ENCODE measurements at places on chromosomes 3 and 15.
A peak's percentile ranks its signal among the peaks of the same experiment; 100 is the strongest.

DNA sequence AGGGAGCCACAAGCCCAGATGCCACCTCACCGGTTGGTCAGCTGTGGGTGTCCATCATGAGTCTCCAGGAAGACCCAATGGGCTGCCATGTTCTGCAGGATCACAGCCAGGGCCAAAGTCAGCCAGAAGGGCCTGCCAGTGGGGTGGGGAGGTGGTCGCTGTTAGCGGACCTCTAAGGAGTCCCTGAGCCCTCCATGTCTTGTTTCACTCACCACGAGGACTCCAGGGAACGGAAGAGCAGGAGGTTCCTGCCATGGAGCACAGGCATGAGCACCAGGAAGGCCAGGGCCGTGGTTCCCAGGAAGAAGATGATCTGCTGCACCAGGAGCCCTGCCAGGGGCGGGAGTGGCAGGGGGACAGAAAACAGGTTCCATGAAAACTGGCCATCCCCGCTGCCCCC lies 8.6 kb downstream of the ISLR start:
- DNase-seq, result no peak

DNA sequence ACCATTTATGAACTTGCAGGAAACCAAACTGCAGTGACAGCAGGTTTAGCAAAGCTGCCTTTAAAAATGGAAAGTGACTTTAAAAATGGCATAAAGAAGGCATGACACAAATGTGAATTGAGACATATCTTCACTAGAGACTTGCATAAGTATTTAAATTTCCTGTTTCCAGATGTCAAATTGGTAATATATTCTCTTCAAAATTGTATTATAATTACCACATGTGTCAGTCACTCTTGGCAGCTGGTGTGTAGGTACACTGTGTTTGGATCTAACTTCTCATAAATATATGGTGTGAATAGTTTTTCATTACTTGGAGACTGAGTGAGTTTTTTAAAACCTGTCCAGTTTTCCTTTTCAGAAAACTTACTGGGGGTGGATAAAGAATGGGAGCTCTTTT lies 636.2 kb upstream of the SGO1 start:
- no peak for DNase-seq

DNA sequence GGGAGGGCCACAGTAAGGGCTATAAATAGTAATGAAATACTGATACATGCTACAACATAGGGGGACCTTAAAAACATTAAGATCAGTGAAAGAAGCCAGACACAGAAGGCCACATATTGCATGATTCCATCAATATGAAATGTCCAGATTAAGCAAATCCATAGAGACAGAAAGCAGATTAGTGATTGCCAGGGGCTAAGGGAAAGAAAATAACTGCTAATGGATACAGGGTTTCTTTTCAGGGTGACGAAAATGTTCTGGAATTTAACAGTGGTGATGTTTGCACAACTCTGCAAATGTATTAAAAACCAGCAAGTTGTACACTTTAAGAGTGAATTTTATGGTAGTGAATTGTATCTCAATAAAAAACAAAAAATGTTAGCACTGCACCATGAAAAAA lies 37.0 kb downstream of the PIK3R4 start:
- no peak for DNase-seq

DNA sequence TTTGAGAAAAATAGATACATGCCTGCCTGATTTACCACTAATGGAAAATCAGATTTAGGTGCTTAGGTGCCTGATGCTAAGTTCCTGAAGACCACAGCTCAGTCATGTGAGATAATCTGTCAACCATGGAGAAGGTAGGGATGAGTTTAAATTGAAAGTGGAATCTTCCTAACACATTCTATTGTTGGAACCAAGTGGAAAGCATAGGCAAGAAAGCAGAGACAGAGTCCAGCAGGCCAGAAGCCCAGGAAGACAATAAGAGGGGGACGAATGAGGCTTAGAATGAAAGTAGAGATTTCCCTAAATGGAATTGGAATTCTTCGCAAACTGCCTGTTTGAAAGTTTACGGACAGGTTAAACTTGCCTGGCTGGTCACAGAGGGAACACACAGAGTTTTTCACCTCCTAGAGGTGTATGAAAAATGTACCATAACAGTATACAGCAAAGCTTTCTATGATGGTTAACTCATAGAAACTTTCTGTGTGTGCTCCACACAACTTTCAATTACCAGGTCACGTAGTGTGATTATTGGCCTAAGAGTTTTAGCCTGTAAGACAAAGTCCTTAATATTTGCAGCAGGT lies 453.8 kb upstream of the KCNMB2 start:
- DNase-seq, result no peak

DNA sequence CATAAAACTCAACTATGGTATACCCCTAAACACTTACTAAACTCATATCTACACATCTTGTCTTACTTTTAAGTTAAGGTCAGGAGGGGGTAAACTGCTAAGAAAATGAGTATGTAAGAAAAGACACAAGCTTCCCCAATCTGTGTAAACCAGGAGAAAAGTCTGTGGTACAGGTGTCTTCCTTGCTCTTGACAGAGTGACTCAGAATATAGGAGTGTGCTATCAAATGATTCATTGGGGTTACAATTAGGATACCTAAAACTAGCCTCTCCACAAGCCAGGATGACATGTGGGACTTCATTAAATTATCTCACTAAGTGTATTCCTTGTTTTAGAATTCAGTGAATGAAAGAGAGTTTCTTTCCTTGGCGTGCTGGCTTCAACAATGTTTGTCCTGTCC lies 274.8 kb downstream of the BBX start:
- DNase-seq, result no peak

DNA sequence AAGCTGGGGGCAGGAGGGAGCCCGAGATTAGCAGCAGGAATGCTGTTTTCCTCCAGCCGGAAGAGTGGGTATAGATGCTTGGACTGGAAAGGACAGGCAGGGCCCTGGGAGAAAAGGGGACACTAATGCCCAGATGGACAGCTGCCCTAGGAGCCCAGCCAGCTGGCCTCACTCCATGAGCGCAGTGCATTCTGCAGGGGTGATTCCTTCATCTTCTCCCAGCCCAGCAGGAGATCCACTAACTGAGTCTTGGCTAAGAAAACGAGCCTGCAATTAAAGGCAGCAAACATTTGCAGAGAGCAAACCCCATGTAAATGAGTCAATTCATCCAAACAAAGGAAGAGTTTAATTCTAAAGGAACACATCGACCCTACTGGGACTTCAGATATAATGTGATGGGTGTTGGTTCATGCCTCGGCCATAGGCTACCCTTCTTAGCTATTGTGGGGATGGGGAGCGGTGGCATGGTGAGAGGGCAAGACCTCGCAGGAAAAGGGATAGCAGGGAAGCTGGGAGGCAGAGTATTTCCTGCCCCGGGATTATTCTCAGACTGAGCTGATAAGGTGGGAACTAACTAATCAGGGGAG lies 13.3 kb upstream of the MINAR1 start:
- no peak for DNase-seq

DNA sequence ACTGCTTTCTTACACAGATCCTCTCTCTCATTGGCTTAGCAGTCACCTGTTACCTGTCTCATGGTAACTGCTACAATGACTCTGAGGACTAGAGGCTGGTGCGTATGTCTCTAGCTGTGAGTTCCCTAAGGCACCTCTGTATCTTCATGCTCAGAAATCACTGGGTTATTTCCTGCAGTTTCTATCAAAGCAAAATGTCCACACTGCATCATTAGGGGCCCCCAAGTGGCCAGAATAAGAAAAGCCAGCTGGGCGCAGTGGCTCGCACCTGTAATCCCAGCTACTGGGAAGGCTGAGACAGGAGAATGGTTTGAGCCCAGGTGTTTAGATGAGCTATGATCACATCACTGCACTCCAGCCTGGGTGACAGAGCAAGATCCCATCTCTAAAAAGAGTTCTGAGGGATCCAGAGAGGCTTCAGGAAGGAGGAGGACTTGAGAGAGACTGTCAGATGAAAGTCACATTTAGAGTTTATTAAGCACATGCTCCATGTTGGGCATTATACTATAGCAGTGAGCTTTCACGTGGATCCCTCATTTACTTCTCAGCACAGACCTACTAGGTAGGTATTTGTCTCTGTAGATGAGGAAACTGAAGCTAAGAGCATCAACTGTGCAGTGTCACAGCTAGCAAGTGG lies 2.3 kb upstream of the VPS18 start:
- DNase-seq, result peak; percentile 55

GRCh38 chr3:116517308-116517707 lies 72.0 kb upstream of the LSAMP start:
- peak; percentile 21 for DNase-seq

GRCh38 chr3:89964347-89964746 lies 856.9 kb downstream of the EPHA3 start:
- DNase-seq, result no peak

- no peak for DNase-seq
Observed at GRCh38 chr15:78276064-78276943, 11.9 kb downstream of the DNAJA4 start.

GRCh38 chr3:52238761-52239701 lies at the start of gene TWF2:
TSS of gene TWF2 (minus strand) at chr3:52239158. CDS start at chr3:52239016, 142 bp downstream.
- DNase-seq, result peak; percentile 57

- no peak for DNase-seq
Observed at GRCh38 chr15:85828126-85828525, 33.4 kb upstream of the KLHL25 start.

- no peak for DNase-seq
Observed at GRCh38 chr3:134134240-134134639, 104.5 kb upstream of the SLCO2A1 start.

- DNase-seq, result no peak
Observed at GRCh38 chr3:64865839-64866570, 178.2 kb upstream of the ADAMTS9 start.

DNA sequence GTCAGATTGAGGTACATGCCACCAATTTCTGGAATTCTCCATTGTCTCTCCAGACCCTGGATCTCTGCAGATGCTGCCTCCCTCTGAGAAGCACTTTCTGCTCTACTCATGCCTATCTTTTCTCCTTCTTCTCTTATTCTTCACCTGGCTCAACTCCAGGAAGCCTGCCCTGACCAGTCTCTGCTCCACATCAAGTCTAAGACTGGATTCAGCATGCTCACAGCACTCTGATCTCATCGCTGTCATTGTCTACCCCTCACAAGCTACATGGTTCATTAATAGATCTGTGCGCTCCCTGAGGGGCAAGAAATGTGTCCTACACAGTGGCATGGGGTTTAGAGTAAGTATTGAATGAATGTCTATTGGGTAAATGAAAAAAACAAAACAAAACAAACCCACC lies 38.7 kb downstream of the CCR4 start:
- DNase-seq, result no peak

DNA sequence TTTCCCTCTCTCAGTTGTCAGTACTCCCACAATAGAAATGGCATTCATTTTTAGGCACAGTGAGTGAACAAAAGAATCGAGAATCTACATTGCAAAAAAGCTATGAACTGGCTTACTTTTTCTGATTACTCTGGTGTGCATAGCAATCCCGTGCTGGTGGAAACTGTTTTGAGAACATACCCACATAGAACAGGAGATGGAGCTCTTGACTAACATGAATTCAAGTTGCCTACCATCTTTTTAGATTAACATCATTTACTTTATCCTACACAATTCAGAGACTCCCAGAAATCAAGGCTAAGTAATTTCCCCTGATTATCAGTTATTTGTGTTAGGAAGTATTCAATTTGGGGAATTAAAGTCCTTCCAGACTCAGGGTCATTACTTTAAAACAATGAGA lies 326.6 kb downstream of the ARPP21 start:
- DNase-seq, result peak; percentile 48

GRCh38 chr15:45594835-45595530 lies 7.8 kb downstream of the BLOC1S6 start:
- DNase-seq, result no peak

- DNase-seq, result no peak
Observed at GRCh38 chr15:61474796-61475195, 245.7 kb upstream of the RORA start.

DNA sequence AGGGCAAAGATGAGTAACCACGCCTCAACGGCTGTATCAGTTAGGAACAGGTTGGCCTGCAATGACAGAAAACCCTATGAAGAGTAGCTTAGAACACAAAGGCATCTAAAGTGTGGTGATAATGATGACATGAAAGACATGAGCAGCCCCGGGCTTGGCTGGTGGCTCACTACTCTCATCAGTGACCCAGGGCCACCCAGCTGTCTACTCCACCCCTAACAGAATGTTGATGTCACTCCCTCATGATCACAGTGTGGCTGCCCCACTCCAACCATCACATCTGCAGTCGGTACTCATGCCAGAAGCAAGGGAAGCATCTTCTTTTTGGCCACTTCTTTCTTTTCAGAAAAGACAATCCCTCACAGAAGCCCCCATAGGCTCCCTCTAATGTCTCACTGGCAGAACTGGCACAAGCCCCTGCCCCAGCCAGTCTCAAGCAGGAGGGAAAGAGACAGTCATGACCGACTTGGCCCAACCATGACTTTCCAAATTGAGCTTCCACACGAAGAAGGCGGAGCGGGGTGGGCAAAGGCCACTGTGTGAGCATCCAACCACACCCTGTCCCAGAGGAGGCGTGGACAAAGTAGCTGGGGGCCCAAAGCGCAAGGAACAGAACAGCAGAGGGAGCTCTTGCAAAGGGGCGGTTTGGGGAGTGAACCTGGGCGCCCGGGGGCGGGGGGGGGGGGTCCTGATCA lies 72.0 kb upstream of the IQSEC1 start:
- DNase-seq, result no peak

- DNase-seq, result no peak
Observed at GRCh38 chr3:170811515-170811914, 58.5 kb downstream of the RPL22L1 start.

GRCh38 chr15:63045879-63046278 lies 3.3 kb downstream of the TPM1 start:
- no peak for DNase-seq

DNA sequence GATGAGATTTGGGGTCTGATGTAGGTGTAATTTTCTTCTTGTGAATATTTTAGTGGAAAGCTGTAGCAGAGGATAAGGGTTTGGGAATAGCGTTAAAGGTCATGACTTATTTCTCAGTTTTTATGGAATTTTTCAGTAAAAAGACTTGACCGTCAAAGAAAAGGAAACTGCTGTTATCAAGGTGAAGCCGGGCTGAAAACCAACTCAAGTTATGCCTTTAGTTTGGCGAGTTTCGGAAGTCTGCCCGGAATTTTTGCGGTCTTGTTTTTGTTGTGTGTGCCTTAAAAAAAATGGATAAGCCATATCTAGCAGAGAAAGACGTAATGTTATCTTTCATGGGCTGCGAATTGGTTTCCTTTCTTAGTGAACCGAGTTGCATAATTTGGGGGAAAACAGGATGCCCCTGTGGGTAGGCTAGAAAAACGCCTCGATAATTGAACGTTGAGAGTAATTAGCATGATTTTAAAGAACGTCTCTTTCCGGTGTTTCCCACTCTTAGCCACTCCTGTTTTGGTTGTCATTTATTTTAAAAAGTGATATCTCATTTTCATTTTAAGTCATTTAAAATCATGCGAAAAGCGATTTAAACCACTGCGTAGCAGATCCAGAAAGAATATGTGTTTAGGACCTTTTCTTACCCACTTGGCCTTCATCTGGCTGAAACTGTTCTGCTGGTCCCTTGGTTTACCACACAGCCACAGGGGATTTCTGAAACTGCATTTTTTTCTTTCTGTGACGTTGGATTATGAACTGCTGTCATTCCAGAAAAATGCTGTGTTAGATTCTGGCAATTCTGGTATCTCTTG lies 1.1 kb downstream of the NFKBIZ start:
- peak; percentile 63 for DNase-seq

DNA sequence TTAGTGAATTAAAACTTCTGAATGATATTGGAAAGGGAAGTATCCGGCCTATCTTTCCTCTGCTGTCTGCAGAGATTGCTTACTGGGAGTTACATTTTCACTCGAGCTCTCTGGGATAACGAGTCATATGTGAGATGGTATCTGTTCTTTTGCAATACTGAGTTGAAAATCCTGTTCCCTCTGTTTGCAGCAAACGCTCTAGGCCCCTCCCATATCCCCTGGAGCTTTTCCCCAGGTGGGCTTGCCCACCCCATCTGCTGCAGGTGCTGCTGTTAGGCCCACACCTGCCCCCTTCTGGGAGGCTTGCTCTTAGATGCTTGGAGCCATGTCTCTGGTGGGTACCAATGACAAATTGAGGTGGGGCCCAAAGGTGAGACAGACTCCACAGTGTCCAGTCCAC lies 42.7 kb upstream of the MTMR10 start:
- DNase-seq, result no peak
